ENCODE measurements at places on chromosomes 16 and 17.

GRCh38 chr17:68019336-68019674 is 16.2 kb upstream of the KPNA2 start:
- H3K4me3 ChIP-seq = no peak overlapping the region
- H3K4me1 ChIP-seq = peaks cover 13% of the 10 kb centered on the region
- no peaks in the 10 kb centered on the region for H3K27me3 ChIP-seq
- H3K27ac ChIP-seq = peak overlapping the region; percentile 11
- no peak for DNase-seq
- H3K36me3 ChIP-seq = no peaks in the 10 kb centered on the region

- H3K36me3 ChIP-seq = no peaks in the 10 kb centered on the region
- H3K4me1 ChIP-seq = no peaks in the 10 kb centered on the region
- H3K27ac ChIP-seq = no peak overlapping the region
- no peak for DNase-seq
Measured at GRCh38 chr17:70819183-70819582, 649.9 kb downstream of the KCNJ2 start.

DNA sequence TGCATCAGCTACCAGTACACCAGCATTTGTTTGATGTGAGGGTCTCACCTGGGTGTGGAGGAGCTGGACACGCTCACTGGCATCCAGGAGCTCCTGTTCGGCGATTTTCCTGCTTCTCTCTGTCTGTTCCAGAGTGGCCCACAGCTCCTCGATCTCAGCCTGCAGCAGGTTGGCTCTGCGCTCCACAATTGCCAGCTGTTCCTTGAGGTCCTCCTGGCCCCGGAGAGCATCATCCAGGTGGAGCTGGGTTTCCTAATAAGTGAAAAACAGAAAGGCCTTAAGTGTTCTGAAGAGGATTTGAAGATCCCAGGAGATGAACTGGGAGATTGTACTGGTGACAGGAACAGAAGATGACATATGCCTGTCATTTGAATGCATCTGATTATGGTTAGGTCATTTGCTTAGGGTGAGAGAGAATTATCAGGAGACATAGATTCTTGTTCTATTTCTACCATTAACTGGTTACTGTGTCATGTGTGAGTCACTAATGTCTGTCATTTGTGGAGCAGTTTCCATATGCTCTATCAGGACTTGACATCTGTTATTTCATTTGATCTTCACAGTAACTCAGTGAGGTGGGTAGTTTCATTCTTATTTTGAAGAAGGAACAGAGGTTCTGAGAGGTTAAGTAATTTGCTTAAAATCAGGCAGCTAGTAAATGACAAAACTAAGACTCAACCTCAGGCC is 21.5 kb upstream of the MYH13 start:
- H3K4me3 ChIP-seq = no peak overlapping the region
- H3K27ac ChIP-seq = no peak overlapping the region
- DNase-seq = no peak
- H3K4me1 ChIP-seq = no peaks in the 10 kb centered on the region

- no peak overlapping the region for H3K27ac ChIP-seq
- no peak overlapping the region for H3K4me3 ChIP-seq
- H3K4me1 ChIP-seq = peaks cover 7% of the 10 kb centered on the region
- no peaks in the 10 kb centered on the region for H3K27me3 ChIP-seq
Measured at GRCh38 chr17:65545705-65546523, 15.5 kb downstream of the AXIN2 start.

DNA sequence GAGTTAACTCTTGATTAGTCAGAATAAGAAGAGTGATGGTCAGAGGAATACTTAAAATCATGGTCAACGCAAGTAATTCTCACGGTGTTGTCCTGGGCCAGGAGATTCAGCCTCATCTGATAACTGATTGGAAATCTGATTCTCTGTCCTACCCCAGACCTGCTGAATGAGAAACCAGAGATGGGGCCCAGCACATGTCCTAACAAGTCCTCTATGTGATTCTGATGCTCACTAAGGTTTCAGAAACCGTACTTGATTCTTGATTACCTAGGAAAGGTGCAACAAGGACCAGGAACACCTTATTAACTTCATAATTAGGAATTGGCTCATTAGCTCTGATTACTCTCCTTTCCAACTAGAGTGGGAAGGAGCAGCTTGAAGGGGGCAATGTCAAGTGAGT is 44.5 kb downstream of the ANKFY1 start:
- no peak overlapping the region for H3K27ac ChIP-seq
- no peaks in the 10 kb centered on the region for H3K27me3 ChIP-seq
- H3K36me3 ChIP-seq = peaks cover 9% of the 10 kb centered on the region
- DNase-seq = no peak

GRCh38 chr16:10979717-10980601 is 35.6 kb downstream of the CLEC16A start:
- peaks cover 6% of the 10 kb centered on the region for H3K36me3 ChIP-seq
- no peak overlapping the region for H3K4me3 ChIP-seq
- peak overlapping the region; percentile 79 for H3K27ac ChIP-seq
- H3K27me3 ChIP-seq = no peaks in the 10 kb centered on the region
- peaks cover 2% of the 10 kb centered on the region for H3K4me1 ChIP-seq
- no peak for DNase-seq

Data from liver (tissue), 10 donors.